ENCODE measurements at places on chromosomes 12 and 14. TPM values are rescaled to one million over a fixed set of nuclear protein-coding genes. Genes with fewer than 3 reads are reported as not detected.

DNA sequence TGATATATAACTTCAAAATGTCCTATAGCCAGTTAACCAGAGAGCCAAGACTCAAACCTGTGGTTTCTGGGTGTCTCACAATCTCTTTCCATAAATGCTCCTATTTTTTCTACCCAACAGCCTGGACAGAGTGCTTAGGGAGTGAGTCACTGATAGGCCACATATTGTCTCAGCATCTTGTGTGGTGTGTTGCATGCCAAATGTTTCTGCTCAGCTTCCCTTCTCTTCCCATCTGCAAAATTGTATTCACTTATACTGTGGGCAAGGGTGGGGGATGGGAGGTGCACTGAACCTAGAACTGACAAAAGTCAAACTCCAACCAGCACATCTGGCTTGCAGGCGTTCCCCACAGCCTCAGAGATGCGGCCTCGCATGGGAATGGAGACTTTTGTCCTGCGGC lies 123.3 kb downstream of the KCNA5 start:
- H3K4me3 ChIP-seq, result no peak overlapping the region
- peaks cover 3% of the 10 kb centered on the region for H3K4me1 ChIP-seq
- no peak for DNase-seq
- H3K27me3 ChIP-seq, result no peaks in the 10 kb centered on the region
- H3K27ac ChIP-seq, result no peak overlapping the region
- H3K36me3 ChIP-seq, result no peaks in the 10 kb centered on the region

- peaks cover 4% of the 10 kb centered on the region for H3K27me3 ChIP-seq
- H3K36me3 ChIP-seq, result peaks cover 3% of the 10 kb centered on the region
- no peak for DNase-seq
- H3K4me1 ChIP-seq, result peaks cover 26% of the 10 kb centered on the region
- H3K4me3 ChIP-seq, result no peak overlapping the region
Measured at GRCh38 chr14:97180304-97181200, 383.4 kb downstream of the VRK1 start.

Gene RNASE7
- not detected for total RNA-seq

DNA sequence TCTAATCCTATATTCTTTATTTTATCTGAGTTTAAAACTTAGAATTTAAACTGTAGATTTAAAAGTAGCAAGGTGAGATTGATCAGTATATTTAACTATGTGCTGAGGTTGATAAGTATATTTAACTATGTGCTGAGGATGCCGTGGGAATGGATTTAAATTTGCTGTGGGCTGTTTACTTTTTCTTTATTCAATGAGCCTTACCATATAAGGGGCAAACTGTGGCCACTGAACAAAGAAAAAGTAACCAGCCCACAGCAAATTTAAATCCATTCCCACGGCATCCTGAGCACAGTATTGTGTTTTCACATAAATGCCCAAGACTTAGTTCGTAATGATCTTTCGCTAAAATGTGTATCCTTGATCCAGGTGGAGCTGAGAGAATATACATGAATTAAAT lies 43.1 kb downstream of the PROX2 start:
- H3K4me3 ChIP-seq, result no peak overlapping the region
- no peaks in the 10 kb centered on the region for H3K4me1 ChIP-seq
- H3K27ac ChIP-seq, result no peak overlapping the region
- no peaks in the 10 kb centered on the region for H3K27me3 ChIP-seq

Gene TAS2R7
- total RNA-seq, result not detected

Gene LRCOL1
- not detected for total RNA-seq

Gene CYP46A1
- total RNA-seq, result 5.2 TPM

GRCh38 chr14:87940382-87940781 lies 52.6 kb downstream of the GALC start:
- peaks cover 5% of the 10 kb centered on the region for H3K36me3 ChIP-seq
- no peak overlapping the region for H3K27ac ChIP-seq
- no peak for DNase-seq
- no peaks in the 10 kb centered on the region for H3K27me3 ChIP-seq

DNA sequence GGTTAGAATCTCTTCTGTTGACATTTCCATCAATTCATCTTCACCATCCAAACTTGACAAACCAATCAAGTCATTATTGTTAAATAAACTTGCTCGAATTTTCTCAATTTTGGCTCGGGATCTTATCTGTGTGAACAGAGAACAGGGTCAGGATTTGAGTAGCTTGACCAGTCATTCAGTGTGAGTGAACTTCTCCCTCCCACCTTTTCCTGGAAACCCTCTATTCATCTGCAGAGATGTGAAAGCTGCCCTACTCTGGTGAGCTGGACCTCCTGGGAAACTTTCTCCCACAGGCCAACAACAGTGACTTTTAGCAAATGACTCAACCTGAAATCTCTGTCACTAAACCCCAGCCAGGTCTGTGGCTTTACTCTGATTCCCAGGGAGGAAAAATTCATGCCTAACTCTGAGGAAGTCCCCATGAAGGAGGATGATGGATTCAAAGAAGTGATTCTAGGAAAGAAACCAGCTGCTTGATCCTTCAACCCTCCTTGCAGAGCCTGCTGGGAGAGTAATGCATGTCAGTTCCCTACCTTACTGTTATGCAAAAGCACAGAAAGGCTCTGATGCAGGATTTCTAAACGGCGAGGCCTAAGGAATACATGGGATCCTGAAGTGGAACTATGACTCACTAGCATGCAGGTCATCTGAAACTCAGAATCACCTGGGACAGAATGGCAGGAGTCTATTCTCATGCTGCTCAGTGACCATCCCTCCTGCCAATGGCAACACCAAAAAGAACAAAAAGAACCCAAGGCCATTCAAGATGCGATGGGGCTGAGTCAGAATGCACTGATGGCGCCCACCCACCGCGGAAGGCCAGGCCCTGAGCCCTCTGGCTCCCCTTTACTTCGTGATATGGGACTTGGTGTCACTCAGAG lies 58.0 kb downstream of the TRAFD1 start:
- H3K4me3 ChIP-seq, result no peak overlapping the region
- H3K27me3 ChIP-seq, result no peaks in the 10 kb centered on the region
- no peak overlapping the region for H3K27ac ChIP-seq
- DNase-seq, result no peak
- peaks cover 8% of the 10 kb centered on the region for H3K36me3 ChIP-seq
- no peaks in the 10 kb centered on the region for H3K4me1 ChIP-seq

Gene SPIC
- not detected for total RNA-seq

GRCh38 chr14:92398888-92399636 lies 76.1 kb downstream of the SLC24A4 start:
- H3K4me3 ChIP-seq, result no peak overlapping the region
- H3K36me3 ChIP-seq, result peaks cover 3% of the 10 kb centered on the region
- H3K27ac ChIP-seq, result no peak overlapping the region
- peaks cover 1% of the 10 kb centered on the region for H3K27me3 ChIP-seq
- peaks cover 4% of the 10 kb centered on the region for H3K4me1 ChIP-seq

GRCh38 chr14:25116607-25117006 lies 66.7 kb upstream of the STXBP6 start:
- DNase-seq, result no peak
- no peak overlapping the region for H3K27ac ChIP-seq
- no peaks in the 10 kb centered on the region for H3K4me1 ChIP-seq
- no peaks in the 10 kb centered on the region for H3K27me3 ChIP-seq
- no peaks in the 10 kb centered on the region for H3K36me3 ChIP-seq
- H3K4me3 ChIP-seq, result no peak overlapping the region

Gene PCNX4
- 68.7 TPM for total RNA-seq

DNA sequence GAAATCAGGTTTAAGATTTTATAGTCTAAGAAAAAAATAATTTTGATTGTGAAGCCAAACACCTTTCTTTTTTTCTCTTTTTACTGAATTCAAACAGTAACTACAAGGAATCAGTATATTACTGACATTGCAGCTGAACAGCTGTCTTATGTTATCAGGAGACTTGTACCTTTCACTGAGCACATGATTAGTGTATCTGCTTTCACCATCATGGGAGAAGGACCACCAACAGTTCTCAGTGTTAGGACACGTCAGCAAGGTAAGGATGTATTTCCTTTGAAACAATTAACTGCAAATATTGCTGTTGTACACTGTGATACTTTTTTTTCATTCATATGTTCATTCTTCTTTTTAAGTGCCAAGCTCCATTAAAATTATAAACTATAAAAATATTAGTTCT lies 50.8 kb downstream of the PTPRQ start:
- H3K4me3 ChIP-seq, result no peak overlapping the region
- H3K27me3 ChIP-seq, result no peaks in the 10 kb centered on the region
- H3K36me3 ChIP-seq, result no peaks in the 10 kb centered on the region

DNA sequence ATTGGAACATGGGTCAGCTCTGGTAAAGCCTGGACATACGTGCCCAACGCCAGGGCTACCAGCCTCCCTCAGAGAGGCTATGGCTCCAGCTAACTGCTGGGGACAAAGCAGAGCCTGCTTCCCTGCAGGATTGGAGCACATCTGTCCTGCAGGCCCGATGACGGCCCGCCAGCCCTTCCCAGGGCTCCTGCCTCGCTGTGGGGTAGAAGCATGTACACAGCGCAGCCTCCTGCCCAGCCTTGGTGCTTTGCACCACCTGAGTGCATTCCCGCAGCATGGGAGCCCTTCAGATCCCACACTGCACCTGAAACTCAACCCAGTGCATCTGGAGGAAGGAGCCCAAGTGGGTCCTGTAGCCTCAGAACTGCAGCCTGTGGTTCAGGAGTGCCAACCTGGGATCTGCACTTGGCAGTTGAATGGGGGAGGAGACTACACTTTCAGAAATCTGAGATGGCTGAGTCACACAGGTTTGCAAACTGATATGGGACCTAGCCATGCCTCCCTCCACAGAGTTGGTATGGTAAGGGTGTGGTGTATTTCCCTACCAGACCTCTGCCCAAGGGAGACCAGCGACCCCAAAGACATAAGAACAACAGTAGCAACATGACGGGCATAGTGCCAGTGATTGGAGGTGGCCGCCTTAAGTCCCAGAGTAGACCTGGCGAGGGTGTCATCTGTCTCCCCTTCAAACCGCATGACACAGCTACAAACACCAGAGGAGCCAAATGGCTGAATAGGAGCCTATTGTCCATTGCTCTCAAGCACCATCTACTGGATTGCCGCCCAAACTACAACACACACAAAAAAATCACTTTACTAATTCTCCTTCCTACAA lies 273.9 kb upstream of the MIS18BP1 start:
- peak; percentile 64 for DNase-seq
- H3K4me3 ChIP-seq, result no peak overlapping the region
- H3K27me3 ChIP-seq, result peaks cover 4% of the 10 kb centered on the region
- peak overlapping the region; percentile 38 for H3K27ac ChIP-seq

GRCh38 chr12:13211191-13211858 lies 14.8 kb downstream of the EMP1 start:
- H3K27ac ChIP-seq, result peak overlapping the region; percentile 57
- peaks cover 5% of the 10 kb centered on the region for H3K27me3 ChIP-seq
- no peak for DNase-seq
- peak overlapping the region; percentile 16 for H3K4me3 ChIP-seq
- H3K36me3 ChIP-seq, result peaks cover 32% of the 10 kb centered on the region

- H3K36me3 ChIP-seq, result no peaks in the 10 kb centered on the region
- no peak overlapping the region for H3K27ac ChIP-seq
- H3K27me3 ChIP-seq, result no peaks in the 10 kb centered on the region
- peaks cover 7% of the 10 kb centered on the region for H3K4me1 ChIP-seq
Measured at GRCh38 chr12:23729359-23729758, 220.1 kb downstream of the SOX5 start.

GRCh38 chr12:110822821-110823415 lies 23.9 kb upstream of the CCDC63 start:
- peaks cover 7% of the 10 kb centered on the region for H3K27me3 ChIP-seq
- DNase-seq, result no peak
- no peak overlapping the region for H3K27ac ChIP-seq
- no peak overlapping the region for H3K4me3 ChIP-seq
- no peaks in the 10 kb centered on the region for H3K4me1 ChIP-seq

Gene SLC16A7
- 14.6 TPM for total RNA-seq

- peaks cover 5% of the 10 kb centered on the region for H3K36me3 ChIP-seq
- peaks cover 6% of the 10 kb centered on the region for H3K4me1 ChIP-seq
- H3K4me3 ChIP-seq, result no peak within 1 kb of the TSS
- peak within 1 kb of the TSS; percentile 70 for H3K27ac ChIP-seq
- peaks cover 16% of the 10 kb centered on the region for H3K27me3 ChIP-seq
- peak; percentile 79 for DNase-seq
Measured at GRCh38 chr12:113149361-113150150, at the start of gene CFAP73. Gene CFAP73 (plus strand): TSS chr12:113149724. CDS start chr12:113149858, 134 bp downstream.

Gene TAS2R9
- total RNA-seq, result not detected

- peaks cover 11% of the 10 kb centered on the region for H3K27me3 ChIP-seq
Measured at GRCh38 chr12:64826234-64826633, 1.8 kb downstream of the TBC1D30 start.

- peaks cover 1% of the 10 kb centered on the region for H3K27me3 ChIP-seq
- no peak overlapping the region for H3K27ac ChIP-seq
- no peaks in the 10 kb centered on the region for H3K36me3 ChIP-seq
- no peak overlapping the region for H3K4me3 ChIP-seq
- peaks cover 22% of the 10 kb centered on the region for H3K4me1 ChIP-seq
Measured at GRCh38 chr12:89276860-89277259, 75.4 kb downstream of the DUSP6 start.

Gene KRT82
- total RNA-seq, result not detected

GRCh38 chr14:39563361-39563760 lies 131.1 kb upstream of the FBXO33 start:
- peaks cover 2% of the 10 kb centered on the region for H3K27me3 ChIP-seq
- H3K4me1 ChIP-seq, result no peaks in the 10 kb centered on the region
- no peak for DNase-seq
- no peak overlapping the region for H3K4me3 ChIP-seq
- no peak overlapping the region for H3K27ac ChIP-seq

- no peaks in the 10 kb centered on the region for H3K36me3 ChIP-seq
- H3K4me3 ChIP-seq, result no peak overlapping the region
- H3K27me3 ChIP-seq, result peaks cover 2% of the 10 kb centered on the region
Measured at GRCh38 chr12:70074510-70074909, 168.7 kb upstream of the CNOT2 start.

- peak overlapping the region; percentile 61 for H3K27ac ChIP-seq
- peaks cover 30% of the 10 kb centered on the region for H3K4me1 ChIP-seq
- peak overlapping the region; percentile 20 for H3K4me3 ChIP-seq
Measured at GRCh38 chr12:63931703-63932102, 87.2 kb downstream of the SRGAP1 start.

Gene PSMC1
- 105 TPM for total RNA-seq

DNA sequence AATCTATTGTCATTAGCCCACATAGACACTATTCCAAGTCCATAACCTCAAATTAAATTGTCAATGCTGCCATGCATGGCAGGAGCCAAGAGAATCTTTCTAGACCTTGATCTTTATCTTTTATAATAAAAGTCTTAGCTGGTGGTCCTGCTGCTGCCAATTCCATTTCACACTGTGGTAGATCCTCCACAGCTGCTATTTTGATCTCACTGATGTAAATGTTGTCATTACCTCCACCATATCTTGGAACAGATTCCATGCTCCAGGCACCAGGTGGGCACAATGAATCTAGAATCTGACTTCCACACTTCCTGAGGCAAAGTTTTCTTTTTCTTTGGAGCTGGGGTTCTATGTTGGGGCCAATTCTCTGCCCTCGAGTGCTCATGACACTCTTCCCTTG lies 161.2 kb downstream of the TMTC3 start:
- DNase-seq, result no peak
- no peaks in the 10 kb centered on the region for H3K4me1 ChIP-seq
- no peaks in the 10 kb centered on the region for H3K27me3 ChIP-seq

Gene FAM222A
- total RNA-seq, result 14.2 TPM

Gene SLC17A8
- total RNA-seq, result not detected

All from endothelial cell (in vitro differentiated cells).